ENCODE measurements at places on chromosomes 2 and 18. TPM values are rescaled to one million over a fixed set of nuclear protein-coding genes. Genes with fewer than 3 reads are reported as not detected.

DNA sequence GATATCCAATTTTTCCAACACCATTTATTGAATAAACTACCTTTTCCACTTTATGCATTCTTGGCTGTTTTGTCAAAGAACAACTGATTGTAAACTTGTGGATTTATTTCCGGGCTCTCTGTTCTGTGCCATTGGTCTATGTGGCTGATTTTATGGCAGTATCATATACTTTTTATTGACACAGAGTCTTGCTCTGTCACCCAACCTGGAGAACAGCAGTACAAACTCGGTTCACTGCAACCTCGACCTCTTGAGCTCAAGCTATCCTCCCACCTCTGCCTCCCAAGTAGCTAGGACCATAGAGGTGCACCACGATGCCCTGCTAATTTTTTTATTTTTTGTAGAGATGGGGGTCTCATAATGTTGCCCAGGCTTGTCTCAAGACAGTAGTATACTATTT lies 6.7 kb upstream of the GALNT5 start:
- no peak for DNase-seq

DNA sequence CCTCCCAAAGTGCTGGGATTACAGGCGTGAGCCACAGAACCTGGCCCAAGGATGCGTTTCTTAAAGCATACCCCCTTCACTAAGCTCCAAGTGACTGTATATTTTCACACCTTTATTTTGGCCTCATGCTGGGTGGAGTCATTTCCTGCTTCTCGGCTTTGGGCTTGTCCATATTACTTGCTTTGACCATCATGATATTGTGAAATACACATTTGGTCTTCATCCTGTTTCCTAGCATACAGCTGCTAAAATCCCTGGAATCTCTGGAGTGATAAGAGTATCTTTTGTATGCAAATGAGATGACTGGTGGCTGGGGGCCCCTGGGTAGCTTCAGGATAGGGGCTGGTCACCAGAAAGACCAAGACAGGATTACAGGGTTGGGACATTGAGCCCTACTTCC lies 17.6 kb upstream of the COLEC12 start:
- no peak for DNase-seq

DNA sequence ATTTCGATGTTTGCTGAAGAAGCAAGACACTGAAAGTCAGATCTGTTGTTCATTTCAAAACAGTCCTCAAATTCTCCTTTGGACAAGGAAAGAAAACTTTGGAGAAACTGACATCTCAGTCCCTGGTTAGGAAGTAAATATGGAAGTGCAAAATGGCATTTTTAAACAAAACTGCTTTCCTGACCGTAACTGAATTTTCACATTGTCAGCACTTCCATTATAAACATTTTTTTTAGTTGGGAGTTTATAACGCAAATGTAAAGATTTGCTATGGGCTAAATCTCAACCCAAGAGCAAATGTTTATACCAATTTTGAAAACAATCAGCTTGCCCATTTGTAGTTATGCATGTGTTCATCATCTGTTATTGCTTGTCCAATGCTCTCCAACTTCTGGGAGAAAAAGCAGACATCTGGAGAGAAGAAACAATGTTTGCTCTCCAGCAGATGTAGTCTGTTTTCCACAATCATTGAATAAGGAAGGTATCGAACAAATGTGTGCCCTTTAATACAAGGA lies 520.1 kb downstream of the ARHGAP15 start:
- no peak for DNase-seq

DNA sequence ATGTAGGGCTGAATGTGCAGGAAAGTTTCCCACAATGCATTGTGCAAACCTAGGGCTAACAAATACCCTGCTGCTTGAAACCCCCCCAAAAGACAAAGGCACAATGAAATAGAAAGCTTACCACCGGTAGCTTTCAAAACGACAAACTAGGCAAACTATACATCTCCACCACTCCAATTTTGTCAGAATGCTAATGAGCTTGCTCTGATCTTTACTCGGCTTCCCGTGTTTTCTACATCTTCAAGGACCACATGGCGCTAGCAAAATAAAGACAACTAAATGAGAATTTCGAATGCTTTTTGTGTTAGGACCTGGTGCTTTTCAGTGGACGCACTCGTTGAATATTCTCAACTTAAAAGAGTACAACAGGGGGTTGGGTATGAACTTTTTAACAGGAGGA lies 37.2 kb upstream of the OTX1 start:
- DNase-seq: no peak

The VWA3B gene
- 0.80 TPM for total RNA-seq

The SP140L gene
- total RNA-seq: 26.2 TPM

All from sciatic nerve (tissue), 2 donors.